AG08396 (cell line): ENCODE measurements at places on chromosomes 16 and 17.

- DNase-seq: no peak
Measured at GRCh38 chr16:49967012-49967559, 57.9 kb upstream of the CNEP1R1 start.

GRCh38 chr16:12511708-12512107 lies 292.0 kb downstream of the CPPED1 start:
- DNase-seq: no peak

DNA sequence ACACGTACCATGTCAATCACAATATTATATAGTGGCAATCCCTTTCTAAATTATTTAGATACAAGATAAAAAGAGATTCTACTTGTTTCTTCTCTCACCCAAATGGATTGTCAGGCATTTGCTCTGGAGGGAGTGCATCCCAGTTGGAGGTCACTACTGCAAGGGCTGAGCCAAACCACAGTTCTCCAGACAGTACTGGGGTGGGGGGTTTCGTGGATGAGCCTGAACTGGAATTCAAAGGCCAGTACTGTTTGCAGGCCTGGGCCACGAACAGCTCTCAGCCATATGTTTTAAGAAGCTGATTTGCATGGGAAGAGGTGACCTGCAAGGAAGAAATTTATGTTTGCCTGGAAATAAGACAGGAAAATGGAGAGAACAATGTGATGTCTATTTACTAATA lies 314.9 kb downstream of the PMP22 start:
- no peak for DNase-seq

DNA sequence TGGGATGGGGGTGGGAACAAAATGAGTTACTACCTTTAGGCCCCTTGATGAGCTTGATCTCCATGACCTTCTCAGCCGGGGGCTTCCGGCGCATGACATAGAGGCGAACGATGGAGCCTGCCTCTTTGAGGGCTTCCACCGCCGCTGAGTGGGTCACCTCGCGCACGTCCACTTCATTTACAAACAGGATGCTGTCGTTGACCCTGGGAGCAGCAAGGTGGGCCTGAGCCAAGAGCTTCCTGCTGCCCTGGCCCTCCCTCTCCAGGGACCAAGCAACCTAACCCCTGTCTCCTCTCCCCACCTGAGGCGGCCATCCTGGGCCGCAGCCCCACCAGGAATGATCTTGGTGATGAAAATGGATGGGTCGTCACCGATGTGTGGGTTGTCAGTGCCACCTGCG lies 16.2 kb downstream of the DLG4 start:
- DNase-seq: no peak

DNA sequence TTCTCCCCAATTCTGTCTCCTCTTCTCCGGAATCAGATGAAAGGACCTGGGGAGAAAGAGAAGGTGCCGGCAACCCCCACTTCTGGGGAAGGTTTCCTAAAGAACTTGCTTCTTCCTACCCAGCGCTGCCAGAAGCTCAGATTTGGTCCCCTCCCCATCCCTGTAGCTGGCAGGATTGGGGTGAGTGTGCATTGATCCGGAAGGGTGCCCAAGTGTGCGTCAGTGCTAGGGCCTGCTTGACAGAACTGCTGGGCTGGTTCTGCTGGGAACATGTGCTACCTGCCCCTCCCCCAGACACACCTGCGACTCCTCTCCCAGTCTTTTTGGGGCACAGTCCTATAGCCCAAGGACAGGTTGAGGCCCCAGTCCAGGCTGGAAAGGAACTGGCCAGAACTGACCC lies 3.3 kb downstream of the ARL4D start:
- DNase-seq: no peak

DNA sequence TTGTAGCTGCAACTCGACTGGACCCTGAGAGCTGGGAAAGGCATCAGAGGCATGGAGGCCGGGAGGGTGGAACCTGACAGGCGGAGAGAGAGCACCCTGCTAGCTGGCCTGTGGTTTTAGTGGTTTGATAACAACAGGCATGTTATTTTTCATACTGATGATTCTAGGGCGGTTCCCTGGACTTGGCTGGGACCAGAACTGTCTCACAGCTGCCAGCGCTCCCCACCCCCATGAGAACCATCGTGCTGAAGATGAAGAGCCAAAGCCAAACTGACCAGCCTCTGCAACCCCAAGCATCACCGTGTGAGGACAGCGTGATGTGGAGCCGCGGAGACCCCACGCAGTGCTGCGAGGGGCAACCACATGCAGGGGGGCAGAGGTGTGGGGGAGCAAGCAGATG lies 28.5 kb downstream of the MXRA7 start:
- no peak for DNase-seq

GRCh38 chr17:79776376-79777119 lies 1.4 kb upstream of the CBX2 start:
- DNase-seq: no peak
